Liver (tissue), 10 donors: ENCODE measurements at places on chromosomes 3 and 15. TPM values are rescaled to one million over a fixed set of nuclear protein-coding genes. Genes with fewer than 3 reads are reported as not detected.

DNA sequence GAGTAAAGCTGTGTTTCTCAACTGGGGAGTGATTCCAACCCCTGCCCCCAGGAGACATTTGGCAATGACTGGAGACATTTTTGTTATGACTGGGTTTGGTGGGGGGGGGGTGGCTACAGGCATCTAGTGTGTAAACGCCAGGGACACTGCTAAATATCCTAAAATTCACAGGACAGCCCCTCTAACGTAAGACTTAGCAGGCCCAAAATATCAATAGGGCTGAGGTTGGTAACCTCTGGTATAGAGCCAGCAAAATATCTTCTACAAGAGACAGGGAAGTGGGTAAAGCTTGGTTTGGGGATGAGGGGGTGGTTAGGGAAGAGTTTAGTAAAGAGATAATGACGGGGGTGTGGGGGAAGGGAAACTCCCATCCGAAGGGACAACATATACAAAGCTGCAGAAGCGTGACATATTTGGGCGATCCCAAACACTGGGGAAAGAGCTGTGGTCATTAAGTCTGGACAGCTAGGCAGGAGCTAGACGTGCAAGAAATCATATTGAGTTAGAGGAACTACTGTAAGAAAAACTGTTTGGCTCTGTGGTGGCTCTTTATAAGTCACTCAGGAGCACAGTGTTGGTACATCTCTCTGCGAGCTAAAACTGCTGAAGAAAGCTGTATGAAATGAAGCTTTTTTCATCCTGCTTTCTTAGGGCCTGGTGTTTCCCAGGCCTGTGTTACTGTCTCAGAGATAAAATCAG, 697 bp upstream of the TRIM69 start:
- DNase-seq, result no peak

DNA sequence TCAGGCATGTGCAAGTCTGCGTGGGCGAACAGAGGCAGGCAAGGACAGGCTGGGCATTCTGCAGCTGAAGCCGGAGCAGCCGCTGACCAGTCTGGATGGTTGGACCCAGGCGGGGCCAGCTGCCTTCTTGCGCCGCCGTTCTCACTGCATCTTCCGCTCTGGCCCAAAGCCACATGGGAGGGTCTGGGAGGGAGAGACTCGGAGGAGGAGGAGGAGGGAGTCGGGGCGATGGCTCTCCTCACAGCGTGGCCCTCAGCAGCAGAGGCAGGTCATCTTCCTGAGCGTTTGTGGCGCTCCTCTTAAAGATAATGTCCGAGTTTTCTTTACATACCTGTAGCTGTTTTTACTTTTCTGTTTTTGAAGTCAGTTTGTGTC, 5.9 kb downstream of the CLK3 start:
- DNase-seq, result no peak

- DNase-seq, result no peak
Observed at GRCh38 chr15:89662893-89663626, 7.8 kb upstream of the KIF7 start.

- no peak for DNase-seq
Observed at GRCh38 chr3:61687663-61688306, 126.4 kb downstream of the PTPRG start.

C3orf70 gene
- total RNA-seq, result 0.59 TPM

GRCh38 chr3:19574268-19574667, 359.7 kb downstream of the EFHB start:
- DNase-seq, result no peak

DNA sequence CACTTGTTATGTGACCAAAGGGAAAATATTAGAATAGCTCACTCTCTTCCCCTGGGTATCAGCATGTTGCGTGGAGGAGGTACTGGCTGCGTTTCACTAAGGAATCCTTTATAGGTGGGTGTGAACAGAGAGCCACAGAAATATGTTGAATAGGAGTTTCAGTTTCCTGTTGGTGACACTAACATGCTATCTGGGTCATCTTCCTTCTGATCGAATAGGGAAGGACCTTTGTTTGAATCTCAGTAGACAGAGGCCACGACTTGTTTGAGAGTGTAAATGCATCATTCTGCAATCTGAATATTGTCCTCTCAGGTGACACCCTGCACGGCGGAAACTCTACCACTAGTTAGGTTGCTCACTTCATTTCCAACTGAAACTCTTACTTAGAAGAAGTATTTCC, 157.9 kb upstream of the SLC2A2 start:
- DNase-seq, result no peak

CAMK2N2 gene
- not detected for total RNA-seq

- DNase-seq, result peak; percentile 39
Observed at GRCh38 chr3:115092220-115092791, 54.8 kb downstream of the ZBTB20 start.

TMEM207 gene
- total RNA-seq, result not detected

PLAAT1 gene
- 0.37 TPM for total RNA-seq

GRCh38 chr3:145981056-145981455, 179.9 kb downstream of the PLOD2 start:
- DNase-seq, result no peak

- DNase-seq, result no peak
Observed at GRCh38 chr3:152076148-152076547, 192.6 kb upstream of the MBNL1 start.

DNA sequence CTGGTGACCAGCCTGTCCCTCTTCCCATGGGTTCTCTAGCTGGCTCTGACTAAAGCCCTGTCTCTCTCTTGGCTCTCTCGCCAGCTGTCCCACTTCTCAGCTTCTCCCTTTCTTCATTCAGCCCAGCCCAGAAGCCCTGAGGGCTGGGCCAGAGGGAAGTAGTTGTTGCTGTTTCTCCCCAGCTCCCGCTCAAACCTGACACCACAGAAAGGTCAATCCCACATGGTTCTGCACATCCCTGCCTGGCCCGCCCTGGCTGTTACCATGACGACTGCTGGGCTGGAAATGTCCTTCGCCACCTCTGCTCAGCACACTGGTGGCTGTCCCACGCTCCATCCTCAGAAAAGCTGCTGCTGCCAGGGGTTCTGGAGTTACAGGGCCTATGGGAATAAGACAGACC, 25.9 kb downstream of the CCDC32 start:
- no peak for DNase-seq

DNA sequence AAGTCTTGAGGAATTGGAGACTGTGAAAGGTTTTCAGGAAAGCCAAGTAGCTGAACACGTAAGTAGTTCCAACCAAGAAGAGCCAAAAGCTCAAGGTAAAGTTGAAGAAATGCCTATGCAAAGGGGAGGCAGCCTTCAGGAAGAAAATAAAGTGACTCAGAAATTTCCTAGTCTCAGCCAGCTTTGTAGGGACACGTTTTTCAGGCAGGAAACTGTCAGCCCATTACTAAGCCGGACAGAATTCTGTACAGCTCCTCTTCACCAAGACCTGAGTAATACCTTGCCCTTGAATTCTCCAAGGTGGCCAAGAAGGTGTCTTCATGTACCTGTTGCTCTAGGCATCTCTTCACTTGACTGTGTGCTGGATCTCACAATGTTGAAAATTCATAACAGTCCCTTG, 48.6 kb downstream of the CDAN1 start:
- no peak for DNase-seq

DNA sequence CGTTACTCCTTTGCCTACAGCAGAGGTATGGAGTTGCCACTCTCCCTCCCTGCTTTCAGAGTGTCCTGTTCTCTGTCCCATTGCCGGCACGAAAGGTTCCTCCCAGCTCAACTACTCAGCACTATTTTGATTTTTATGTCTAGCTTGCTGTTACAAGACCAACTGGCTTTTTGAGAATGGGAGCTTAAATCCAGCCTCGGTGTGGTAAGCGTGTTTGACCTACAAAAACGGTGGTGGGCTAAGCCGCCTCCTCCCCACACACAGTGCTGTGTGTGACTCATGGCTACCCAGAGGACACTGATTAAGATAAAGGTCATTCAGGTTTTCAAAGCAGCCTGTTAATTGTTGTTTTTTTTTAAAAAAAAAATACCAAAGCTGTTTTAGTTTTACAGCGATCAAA, 64.5 kb downstream of the LRTM1 start:
- no peak for DNase-seq

GOLGA6A gene
- total RNA-seq, result 1.4 TPM

CCDC9B gene
- 4.4 TPM for total RNA-seq

LZTFL1 gene
- total RNA-seq, result 11.8 TPM

- DNase-seq, result no peak
Observed at GRCh38 chr3:39208463-39209055, 16.2 kb upstream of the XIRP1 start.

RAD51 gene
- 11.3 TPM for total RNA-seq

THPO gene
- total RNA-seq, result 6.0 TPM

GRCh38 chr3:15538345-15538744, 16.8 kb upstream of the COLQ start:
- DNase-seq, result no peak

DNA sequence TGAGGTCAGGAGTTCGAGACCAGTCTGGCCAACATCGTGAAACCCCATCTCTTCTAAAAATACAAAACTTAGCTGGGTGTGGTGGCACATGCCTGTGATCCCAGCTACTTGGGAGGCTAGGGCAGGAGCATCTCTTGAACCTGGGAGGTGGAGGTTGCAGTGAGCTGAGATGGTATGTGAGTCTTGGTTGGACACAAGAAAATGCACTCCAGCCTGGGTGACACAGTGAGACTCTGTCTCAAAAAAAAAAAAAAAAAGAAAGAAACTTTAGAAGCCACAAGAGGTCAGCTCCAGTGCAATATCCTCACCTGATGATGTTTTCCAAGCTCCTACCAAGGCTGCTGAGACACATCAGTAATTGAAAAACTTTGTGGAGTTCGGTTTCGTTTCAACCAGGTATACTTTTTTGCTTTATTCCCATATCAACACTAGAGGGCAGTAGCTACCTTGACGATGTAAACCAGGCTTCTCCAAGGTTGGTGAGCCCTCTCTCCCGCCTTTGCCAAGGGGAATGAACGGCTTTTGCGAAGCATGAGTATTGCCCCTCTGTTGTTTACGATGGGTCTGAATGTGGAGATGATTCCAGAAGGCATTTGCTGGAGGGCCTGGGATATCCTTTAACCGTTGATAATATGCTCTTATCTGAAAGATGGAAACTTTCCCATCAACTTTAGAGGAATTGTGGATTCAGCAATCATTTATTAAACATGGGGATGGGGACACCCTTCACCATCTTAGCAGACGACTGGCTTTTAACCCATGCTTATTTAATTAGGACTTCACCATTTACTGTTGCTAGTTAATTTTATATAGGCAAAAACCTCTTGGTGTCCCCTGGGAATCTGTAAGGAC, 202.8 kb downstream of the SV2B start:
- no peak for DNase-seq

DNA sequence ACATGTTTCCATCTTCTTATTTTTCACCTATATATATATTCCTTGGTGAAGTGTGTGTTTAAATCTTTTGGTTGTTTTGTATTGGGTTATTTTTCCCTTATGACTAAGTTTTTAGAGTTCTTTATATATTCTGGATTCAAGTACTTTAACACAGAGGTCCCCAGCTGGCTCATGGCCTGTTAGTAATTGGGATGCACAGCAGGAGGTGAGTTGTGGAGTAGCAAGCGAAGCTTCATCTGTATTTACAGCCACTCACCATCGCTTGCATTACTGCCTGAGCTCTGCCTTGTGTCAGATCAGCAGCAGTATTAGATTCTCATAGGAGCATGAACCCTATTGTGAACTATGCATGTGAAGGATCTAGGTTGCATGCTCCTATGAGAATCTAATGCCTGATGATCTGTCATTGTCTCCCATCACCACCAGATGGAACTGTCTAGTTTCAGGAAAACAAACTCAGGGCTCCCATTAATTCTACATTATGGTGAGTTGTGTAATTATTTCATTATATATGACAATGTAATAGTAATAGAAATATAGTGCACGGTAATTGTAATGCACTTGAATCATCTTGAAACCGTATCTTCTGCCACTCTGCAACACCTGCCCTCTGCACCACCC, 151.6 kb downstream of the RSRC1 start:
- no peak for DNase-seq

- DNase-seq, result no peak
Observed at GRCh38 chr3:152206243-152206760, 62.4 kb upstream of the MBNL1 start.

GRCh38 chr15:66196602-66197001, 56.9 kb downstream of the MEGF11 start:
- DNase-seq, result no peak

DNA sequence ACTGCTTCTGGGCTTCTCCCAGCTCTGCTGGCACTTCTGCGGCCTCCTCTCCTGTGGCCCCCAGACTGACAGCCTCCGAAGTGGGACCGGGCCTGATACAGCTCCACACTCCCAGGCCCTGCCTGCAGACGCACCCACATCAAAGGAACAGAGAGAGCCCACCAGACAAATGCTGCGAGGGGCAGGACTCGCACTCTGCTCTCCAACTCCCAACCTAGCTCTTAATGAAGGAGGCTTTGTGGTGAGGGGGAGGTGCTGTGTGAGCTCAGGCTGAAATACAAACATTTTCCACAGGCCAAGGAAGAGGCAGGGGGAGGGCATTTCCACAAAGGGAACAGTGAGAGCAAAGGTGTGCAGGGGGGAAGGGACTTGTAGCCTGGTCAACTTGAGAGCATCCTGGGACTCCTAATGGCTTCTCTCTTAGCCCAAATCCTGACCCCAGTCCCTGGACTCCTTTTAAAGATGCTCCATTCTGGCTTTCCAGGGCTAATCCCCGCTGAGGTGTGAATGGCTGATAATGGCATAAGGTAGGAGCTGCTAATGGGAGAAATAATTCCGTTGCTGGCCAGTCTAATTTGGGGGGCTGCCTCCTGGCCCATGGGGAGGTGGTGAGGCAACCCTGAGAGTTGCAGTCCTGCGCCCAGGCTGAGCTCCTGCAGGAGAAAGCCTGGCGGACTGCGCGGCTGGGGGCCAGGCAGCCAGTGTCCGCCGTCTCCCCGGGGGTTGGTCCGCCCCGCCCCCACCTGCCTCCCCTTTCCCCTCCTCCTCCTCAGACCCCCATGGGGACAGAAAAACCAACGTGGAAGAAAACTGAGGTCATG, 9.6 kb downstream of the LINGO1 start:
- no peak for DNase-seq

SAMD7 gene
- total RNA-seq, result not detected

GRCh38 chr15:57631386-57632110, 39.8 kb downstream of the MYZAP start:
- no peak for DNase-seq

GRCh38 chr3:71583566-71584393, at the start of gene FOXP1:
Gene FOXP1 (minus strand): TSS chr3:71583728. CDS start chr3:71198381, 385,347 bp downstream.
- peak; percentile 85 for DNase-seq
